ENCODE measurements at places on chromosomes 6 and 20. TPM values are rescaled to one million over a fixed set of nuclear protein-coding genes. Genes with fewer than 3 reads are reported as not detected.

The TMC2 gene
- total RNA-seq: 0.92 TPM

The TCP11 gene
- total RNA-seq: not detected

The OPN5 gene
- total RNA-seq: not detected

The GPSM3 gene
- total RNA-seq: 76.2 TPM

The TSPO2 gene
- not detected for total RNA-seq

The MTCH1 gene
- total RNA-seq: 194 TPM

The SPATS1 gene
- 1.8 TPM for total RNA-seq

The PDYN gene
- not detected for total RNA-seq

The PACSIN1 gene
- not detected for total RNA-seq

The CCN5 gene
- 42.3 TPM for total RNA-seq

DNA sequence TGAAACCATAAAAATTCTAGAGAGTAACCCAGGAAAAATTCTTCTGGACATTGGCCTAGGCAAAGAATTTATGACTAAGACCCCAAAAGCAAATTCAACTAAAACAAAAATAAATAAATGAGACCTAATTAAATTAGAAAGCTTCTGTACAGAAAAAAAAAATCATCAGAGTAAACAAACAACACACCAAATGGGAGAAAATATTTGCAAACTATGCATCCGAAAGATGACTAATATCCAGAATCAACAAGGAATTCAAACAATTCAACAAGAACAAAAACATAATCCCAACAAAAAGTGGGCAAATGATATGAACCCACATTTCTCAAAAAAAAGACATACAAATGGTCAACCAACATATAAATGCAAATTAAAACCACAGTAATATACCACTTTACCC lies 242.6 kb upstream of the CDYL start:
- no peak for DNase-seq

DNA sequence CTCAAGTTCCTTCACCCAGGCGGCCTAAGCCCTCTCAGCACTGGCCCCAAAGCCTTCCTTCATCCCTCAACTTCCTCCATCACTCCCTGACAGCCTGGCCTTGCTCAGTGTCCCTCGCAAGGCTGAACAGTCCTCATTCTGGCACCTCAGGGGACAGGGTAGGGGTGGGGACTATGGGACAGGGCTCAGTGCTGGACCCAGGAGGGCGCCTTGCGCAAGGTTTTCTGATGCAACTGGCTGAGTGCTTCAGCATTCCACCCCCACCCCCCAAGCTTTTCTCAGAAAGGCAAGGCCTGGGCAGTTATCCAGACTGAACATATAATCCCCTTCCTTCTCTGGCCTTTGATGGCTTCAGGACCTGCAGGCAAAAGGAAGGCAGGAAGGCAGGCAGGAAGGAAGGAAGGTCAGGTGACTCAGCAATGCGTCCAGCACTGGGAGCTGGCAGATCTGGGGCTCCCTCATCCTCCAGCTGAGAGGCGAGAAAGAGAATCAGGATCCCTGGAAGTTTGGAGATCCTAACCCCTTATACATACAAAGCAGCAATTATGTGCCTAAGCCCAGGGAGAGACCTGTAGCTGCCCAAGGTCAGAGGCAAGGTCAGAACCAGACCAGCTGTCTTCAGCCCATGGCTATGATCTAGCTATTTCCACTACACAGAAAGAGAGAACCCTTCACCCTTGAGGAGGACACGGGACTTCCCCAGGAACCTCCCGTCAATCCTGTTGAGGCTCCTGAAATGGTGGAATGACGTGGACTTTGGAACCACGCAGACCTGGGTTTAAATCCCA lies 8.6 kb upstream of the TRIB3 start:
- DNase-seq: peak; percentile 92

- no peak for DNase-seq
These were observed 80.8 kb downstream of the SCML4 start for GRCh38 chr6:107743311-107743710.

- DNase-seq: no peak
These were observed 285.0 kb upstream of the RNF24 start for GRCh38 chr20:4300401-4300800.

DNA sequence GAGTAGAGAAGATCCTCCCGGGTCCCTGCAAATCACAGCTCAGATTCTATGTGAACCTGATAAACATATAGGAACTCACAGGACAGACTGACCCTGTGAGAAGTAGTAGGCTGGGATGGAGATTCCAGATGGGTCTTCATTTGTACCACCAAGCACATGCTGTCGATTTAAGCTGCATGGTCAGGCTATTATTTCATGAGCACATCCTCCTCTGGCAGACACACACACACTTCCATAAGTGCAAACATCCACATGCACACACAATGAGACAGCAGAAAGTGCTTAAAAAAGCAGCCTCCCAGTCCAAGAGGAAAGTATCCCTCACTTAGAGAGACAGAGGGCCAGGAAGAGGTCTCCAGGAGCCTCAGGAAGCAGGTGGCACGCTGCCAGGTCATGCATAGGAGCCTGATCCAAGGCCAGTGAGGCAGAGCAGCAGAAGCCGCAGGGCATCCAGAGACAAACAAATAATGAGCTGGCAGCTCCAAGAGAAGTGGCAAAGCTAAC lies 131.8 kb downstream of the UNC5CL start:
- no peak for DNase-seq

DNA sequence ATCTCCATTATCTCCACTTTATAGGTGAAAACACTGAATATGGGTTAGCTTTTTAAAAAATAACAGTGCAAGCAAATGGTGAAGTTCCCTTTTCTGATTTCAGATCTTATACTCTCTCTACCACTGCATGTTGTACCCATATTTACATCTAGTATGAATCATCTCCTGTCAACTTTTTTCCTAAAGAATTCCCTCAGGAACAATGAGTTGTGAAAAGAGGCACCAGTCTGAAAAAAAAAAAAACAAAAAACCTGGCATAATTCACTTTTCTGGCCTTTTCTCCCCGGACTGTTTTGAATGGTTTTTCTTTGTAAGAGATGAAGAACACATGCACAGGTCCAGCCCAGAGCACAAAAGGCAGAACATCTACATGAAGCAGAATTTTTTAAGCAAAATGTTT lies 596.0 kb downstream of the COL12A1 start:
- no peak for DNase-seq

DNA sequence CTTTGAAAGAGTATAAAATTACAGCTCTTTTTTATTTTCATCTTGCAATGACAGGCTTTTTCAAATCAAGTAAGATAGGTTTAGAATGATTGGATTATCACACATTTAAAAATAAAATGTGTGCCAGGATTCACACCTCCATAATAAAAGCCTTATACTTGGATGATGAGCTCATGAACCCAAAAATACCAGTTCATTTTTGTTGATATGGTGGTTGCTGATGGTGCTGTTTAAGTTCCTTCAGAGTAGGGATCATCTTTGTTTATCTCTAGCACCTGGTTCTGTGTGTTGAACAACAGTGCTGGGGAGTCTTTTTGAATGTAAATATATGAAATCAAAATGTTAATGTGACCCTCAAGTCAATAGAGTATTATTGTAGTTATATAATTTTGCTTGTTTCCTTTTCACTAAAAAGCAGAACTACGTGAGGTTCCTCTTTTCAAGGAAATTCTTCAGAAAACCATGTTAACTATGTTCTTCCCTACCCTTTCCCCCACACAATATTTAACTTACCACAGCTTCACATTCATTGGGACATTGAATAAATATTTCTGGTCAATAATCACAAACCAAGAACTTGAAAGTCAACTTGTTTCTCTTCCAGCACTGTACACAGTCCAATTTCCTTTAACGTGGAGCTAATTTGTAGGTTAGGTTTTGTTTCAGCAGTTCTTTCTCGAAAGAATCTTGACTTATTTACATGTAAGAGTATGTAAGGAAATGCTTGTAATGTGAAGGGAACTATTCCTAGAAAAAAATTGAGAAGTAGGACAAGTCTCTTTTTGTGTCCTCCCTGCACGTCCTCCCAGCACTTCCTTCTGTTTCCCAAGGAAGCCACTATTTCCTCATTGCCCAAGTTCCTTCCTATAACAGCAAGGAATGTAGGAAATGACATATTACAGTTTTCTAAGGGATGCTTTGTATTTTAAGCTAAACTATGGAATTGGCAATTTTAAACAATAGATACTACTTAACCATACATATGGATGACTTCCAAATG lies 945.9 kb upstream of the CITED2 start:
- no peak for DNase-seq

- DNase-seq: no peak
These were observed 93.2 kb downstream of the MMS22L start for GRCh38 chr6:97189767-97190166.

- DNase-seq: no peak
These were observed 178.0 kb downstream of the PHF3 start for GRCh38 chr6:63813566-63814120.

- DNase-seq: no peak
These were observed 46.5 kb downstream of the PLEKHG1 start for GRCh38 chr6:150646228-150646627.

DNA sequence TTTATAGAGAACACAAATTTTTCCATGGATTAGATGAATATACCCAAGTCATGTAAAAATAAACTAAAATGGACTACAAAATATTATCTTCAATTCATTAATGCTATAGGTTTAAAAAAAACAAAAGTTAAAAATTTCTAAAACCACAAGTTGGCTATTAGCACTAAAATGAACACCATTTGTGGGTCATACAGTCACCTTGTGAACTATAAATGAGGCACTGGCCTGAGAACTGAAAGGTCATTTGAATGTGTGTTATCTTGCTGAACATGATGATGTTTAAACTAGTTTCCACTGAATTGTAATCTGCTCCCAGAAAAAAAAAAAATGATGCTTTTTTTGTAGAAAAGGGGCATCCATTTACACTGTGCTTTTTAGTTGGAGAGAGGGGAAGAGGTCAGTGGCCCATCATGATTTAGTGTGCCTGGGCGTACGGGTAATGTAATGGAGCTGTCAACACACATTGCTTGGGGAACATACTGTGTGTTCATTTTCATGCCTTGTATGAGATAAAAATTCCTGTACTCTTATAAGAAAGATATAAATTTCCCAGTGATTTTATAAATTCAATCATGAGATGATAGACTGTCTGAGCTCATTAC lies 96.6 kb upstream of the FKBP1C start:
- no peak for DNase-seq

DNA sequence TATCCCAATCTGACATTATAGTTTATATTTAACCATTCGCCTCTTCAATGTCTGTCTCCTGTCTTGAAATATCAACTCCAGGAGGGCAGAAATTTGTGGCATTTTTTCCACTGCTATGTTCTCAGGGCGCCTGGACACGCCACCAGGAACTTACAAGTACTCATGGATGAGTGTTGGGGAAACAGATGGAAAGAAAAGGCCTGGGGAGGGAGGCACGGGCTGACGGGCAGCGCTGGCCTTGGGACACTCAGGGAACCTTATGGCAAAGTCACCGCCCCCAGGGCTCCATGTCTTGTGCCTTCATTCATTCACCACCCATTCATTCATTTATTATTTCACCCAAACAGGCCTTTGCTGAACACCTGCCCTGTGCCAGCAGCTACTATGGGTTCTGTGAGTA lies 222.9 kb downstream of the PREX1 start:
- DNase-seq: peak; percentile 28

DNA sequence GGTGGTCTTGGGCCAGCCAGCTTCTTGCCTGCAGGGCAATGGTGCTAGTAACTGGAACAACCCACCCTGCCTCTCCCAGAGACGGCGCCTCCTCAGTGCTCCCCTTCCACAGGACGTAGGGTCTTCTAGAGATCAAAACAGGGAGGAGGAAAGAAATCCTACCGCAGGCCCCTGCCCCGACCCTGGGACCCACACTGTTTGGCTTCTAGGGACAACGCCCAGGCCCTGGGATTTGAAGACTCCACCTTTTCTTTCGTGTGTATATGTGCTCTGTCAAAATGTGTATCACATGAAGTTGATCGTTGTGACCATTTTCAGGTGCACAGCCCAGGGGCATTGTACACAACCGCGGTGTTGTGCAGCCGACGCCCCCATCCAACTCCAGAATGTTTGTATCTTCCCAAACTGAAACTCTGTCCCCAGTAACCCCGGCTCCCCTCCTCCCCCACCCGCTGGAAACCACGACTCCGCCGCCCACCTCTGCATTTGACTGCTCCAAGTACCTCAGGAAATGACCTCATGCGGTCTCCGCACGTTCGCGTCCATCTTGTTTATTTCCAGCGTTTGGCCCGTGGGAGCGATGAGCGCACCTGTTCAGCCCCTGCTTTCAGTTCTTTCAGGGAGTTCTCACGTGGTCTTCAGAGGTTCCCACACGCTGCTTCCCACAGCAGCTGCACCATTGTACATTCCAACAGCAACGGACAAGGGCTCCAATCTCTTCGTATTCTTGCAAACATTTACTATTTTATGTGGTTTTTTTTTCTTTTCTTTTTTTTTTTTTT lies 3.4 kb upstream of the BHLHE23 start:
- no peak for DNase-seq

DNA sequence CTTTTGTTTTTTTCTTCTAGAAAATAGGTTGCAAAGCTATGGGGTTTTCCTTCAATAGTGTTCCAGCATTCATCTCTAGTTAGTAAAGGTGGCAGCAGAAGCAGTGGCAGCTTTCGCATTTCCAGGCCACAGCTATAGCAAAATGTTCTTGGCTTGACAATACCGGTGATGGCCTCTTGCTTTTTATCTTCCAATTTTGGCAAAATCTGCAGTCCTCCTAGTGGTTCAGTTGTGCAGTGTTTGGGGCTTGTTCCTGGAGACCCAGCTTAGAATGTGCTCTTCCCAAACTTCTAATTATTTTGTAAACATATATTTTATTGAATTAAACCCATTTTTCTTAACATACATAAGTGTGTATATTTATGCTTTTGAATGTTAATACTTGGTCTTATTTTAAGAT lies 370.6 kb upstream of the MAN1A1 start:
- no peak for DNase-seq

DNA sequence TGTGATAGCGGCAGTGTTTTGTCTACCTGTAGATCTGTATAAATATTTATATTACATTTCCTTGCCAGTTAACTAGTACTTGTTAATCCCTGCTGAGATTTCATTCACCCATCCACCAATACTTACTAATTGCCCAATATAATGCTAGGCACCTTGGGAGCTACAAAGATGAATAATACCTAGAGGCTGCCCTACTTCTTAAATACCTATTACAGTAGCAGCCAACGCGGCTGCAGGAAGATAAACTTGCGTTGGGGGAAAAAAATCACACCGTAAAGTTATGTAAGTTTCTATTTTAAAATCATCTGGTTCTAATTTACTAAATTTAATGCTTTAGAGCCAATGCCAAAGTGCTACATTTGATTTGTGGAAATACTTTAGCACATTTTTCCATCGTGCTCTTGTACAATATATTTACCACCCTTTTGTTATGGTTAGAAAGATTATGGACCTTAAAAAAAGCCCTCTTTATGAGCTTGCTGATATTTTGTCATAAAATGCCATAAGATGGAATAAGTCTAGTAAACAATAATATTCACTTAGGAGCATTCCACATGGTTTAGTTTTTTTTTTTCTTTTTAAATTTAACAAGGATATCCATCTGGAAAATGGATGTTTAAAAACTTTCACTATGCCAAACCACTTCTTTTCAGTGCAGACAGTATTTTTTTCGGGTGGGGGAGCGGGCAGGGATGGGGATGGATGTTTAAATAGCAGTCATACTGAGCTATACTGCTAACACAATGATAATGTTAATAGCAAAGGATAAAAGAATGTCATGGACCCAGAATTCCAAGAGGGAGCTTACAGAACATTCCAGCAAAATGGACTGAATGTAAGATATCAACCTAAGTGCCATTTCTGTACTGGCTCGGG lies 13.2 kb upstream of the NEDD9 start:
- no peak for DNase-seq
